ENCODE measurements at places on chromosomes 3 and 15.
A peak's percentile ranks its signal among the peaks of the same experiment; 100 is the strongest.

GRCh38 chr3:99084826-99085225, 183.3 kb upstream of the DCBLD2 start:
- peak; percentile 52 for DNase-seq

- DNase-seq: peak; percentile 18
Measured at GRCh38 chr15:70096215-70097062, 1.3 kb downstream of the TLE3 start.

- DNase-seq: no peak
Measured at GRCh38 chr3:72031581-72031980, 246.6 kb upstream of the PROK2 start.

- no peak for DNase-seq
Measured at GRCh38 chr3:71219744-71220638, 363.5 kb downstream of the FOXP1 start.

DNA sequence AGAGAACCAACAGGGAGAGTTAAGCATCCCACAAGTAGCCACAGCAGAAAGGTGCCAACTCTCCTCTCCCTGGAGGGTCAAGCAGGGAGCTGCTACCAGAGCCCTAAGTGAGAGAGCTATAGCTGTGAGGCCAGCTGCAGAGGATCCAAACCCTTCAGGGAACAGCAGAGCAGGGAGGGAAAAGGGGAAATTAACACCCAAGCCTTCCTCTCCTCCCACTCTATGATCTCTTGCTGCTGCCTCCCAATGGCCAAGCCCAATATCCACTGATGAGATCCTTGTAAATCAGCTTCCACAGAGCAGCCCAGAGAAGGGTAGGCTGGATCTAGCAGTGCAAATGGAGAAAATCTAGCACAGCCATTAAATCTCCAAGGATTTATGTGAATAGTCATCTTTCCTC, 68.2 kb upstream of the THBS1 start:
- no peak for DNase-seq

DNA sequence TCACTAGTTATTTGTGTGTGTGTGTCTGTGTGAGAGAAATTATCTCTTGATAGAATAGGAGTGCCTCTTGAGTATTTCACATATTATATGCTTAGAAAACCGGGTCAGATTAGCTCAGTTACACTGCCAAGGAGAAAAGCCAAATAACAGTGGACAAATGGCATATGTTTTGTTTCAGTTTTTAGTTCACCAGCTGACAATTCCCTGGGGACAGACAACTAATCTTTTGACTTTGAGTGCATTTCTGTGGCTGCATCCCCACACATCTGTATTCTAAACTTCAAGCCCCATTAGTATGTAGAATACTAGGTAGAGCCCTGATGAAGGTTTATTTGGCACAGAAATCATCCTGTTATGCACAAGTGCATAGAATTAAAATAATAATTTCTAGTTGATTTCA, 227.7 kb upstream of the CNTN3 start:
- DNase-seq: no peak

DNA sequence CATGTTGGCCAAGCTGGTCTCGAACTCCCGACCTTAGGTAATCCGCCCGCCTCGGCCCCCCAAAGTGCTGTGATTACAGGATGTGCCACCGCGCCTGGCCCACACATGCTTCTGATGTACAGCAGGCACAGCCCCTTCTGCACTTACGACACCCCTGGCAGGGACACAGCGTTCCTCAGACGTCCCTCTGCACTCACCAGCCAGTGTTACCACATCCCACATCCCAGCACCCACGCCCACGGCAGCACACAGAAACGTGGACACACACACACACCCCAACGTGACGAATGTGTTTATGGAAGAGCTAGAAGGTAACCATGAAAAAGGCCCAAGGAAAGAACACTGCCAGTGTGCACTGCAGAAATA, 576 bp upstream of the RPAP1 start:
- no peak for DNase-seq

DNA sequence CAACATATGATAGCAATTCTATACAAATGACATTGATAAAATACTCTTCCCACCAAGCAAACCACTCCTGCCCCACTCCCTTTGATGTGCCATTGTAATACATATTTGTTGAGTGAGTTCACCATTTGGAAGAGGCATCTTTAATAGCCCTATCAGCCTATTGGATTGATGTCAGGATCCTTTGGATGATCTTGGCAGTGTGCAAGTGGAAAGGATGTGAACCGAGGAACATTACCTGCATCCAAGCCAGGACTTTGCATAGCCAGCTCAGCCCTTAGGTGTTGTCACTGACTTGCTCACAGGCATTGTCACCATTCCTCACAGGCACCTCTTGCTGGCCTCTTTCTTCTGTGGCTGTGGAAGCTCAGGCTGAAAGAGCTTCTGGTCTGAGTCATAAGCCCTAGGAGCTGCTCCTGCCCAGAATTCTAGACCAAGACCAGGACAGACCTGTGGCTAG, 16.5 kb upstream of the TIMP4 start:
- peak; percentile 28 for DNase-seq

DNA sequence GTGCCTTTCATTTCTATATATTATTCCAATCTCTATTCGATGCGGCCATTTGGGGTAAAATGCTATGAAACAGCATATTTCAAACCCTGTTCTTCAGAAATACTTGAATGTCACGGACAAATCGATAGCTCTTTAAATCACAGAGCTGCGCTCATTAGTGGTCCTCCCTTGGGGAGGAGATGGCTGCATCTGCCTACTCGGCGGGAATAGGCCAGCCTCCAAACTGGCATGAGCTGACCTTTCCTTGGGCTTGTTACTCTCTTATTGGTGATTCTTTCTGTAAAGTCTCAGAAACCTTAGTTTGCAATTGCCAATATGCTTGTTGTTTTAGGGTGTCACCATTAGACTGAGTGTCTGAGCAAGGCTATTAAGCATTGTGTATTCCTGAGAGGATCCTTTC, 120.9 kb downstream of the BDH1 start:
- DNase-seq: no peak

DNA sequence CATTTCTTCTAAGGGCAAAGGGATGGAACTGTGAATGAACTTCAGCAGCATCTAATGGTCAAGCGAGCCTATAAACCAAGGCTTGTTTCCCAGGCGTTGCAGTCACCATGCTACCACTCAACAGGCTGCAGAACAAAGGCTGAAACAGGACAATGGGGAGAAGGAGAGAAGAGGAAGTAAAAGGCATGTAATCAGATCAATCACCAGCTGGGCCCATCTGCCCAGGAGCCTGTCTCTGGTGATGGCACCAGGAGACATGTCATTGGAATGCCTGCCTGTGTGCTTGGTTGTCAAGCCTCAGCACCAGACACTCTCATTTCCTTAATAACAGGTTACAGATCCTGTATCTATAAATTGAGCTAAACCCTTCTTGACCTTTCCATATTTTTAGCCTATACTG, 81.7 kb upstream of the UMPS start:
- no peak for DNase-seq

DNA sequence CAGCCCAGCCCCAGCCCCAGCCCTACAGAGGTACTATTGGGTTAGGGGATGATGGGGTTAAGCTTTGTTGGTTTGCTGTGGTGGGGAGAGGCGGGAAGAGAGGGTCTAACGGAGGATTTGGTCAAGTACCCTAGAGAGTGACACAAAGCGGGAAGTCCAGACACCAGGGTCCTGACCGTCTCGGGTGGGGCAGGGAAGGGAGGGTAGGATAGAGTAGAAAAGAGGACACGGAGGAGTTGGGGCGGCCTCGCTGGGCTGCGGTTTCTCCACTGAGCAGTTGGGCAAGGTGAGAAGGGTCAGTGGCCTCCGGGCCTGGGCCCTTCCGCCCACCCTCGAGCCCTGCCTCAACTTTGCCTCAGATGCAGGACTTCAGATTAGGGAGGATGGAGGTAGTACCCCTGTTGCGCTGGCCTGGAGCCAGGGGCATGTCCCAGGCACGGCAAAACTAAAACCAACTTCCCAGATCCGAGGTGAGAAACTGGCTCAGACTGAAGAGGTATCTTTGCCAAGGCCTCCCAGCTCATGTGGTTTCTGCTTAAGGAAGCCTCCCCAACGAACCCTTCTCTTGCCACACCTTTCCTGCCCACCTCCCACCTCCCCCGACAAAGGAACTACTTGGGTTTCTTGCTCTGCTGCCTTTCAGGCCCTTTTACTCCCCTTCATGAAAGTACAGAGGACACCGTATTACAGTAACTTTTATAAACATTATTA, 551 bp downstream of the PML start:
- DNase-seq: peak; percentile 31

DNA sequence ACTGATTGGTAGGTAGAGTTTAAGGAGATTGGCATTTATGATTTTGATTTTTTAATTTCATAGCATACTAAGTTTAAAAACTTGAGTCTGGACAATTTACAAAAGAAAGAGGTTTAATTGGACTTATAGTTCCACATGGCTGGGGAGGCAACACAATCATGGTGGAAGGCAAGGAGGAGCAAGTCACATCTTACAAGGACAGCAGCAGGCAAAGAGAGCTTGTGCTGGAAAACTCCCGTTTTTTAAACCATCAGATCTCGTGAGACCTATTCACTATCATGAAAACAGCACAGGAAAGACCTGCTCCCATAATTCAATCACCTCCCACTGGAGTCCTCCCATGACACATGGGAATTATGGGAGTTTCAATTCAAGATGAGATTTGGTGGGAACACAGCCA, 630.9 kb upstream of the NR2F2 start:
- DNase-seq: no peak

DNA sequence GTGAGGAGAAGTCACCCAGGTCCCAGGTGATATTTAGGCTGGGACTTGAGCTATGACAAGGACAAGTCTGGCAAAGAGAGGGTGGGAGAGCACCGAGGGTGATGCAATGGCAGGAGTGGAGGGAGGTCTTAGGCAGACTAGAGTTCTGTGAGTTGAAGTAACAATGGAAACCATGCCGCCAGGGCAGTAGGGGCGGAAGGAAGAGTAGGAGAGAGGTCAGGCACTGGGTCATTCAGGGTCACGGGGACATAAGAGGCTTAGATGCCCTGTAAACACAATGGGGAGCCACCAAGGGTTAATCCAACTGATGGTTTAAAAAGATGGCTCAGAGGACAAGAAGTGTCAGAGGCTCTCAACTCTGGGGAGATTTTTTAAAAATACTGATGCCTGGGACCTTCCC, 199.7 kb upstream of the LRTM1 start:
- DNase-seq: no peak
